K562 (cell line): ENCODE measurements at places on chromosomes 2 and 18.

- no peak overlapping the region for H3K27ac ChIP-seq
- no peak overlapping the region for H3K4me3 ChIP-seq
- DNase-seq: no peak
- no peaks in the 10 kb centered on the region for H3K27me3 ChIP-seq
Measured at GRCh38 chr2:21195326-21195725, 71.6 kb downstream of the TDRD15 start.

DNA sequence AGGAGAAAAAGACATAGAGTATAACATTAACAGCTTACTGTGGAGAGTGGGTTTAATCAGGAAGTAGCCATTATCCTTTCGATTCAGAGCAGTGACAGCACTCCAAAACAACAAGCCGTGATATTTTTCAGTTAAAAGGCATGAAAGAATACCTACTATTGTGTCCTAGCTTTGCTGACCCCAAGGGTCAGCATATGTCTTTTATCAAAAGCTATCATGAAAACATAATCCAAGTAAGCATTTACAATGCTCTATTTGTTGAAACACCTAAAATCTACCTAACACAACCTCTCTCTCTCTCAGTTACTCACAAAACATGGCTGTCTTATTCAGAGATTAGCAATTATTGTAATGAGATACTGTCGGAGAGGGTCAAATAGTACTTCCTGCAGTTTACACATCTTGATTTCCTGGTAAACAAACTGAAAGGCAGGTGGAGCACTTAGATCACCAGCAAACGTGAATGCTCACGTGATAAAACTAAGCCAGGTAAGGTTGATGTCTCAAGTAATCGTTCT lies 100.0 kb downstream of the BAZ2B start:
- DNase-seq: peak; percentile 26
- peak overlapping the region; percentile 20 for H3K4me3 ChIP-seq
- no peaks in the 10 kb centered on the region for H3K27me3 ChIP-seq
- H3K27ac ChIP-seq: peak overlapping the region; percentile 76

- no peak for DNase-seq
- H3K36me3 ChIP-seq: no peaks in the 10 kb centered on the region
- H3K27me3 ChIP-seq: no peaks in the 10 kb centered on the region
- no peak overlapping the region for H3K27ac ChIP-seq
- H3K4me1 ChIP-seq: no peaks in the 10 kb centered on the region
Measured at GRCh38 chr18:76233876-76234675, 261.0 kb downstream of the ZNF516 start.

DNA sequence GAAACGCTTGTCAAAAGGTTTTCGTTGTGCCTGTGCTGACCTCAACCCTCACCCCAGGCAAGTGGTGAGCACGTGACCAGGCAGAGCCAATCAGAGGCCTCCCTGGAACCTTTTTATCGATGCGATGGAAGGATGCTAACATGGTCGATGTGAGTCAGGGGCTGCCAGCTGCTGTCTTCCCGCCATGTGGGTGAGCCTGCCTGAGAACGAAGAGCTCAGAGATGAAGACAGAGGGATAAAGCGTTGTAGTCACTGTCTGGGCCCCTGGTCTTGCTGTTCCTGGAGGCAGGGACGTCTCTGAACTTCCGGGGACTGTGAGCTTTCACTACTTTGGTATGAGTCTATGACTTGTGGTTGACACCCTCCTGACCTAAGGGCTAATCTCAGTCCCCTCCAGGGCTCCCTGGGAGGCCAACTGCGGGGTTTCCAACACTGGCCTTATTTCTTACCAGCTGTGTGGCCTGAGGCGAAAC lies 18.6 kb downstream of the DNMT3A start:
- H3K36me3 ChIP-seq: no peaks in the 10 kb centered on the region
- no peaks in the 10 kb centered on the region; the same call in 1 of the 2 replicates for H3K4me1 ChIP-seq
- peaks cover 24% of the 10 kb centered on the region for H3K27me3 ChIP-seq
- H3K4me3 ChIP-seq: no peak overlapping the region

DNA sequence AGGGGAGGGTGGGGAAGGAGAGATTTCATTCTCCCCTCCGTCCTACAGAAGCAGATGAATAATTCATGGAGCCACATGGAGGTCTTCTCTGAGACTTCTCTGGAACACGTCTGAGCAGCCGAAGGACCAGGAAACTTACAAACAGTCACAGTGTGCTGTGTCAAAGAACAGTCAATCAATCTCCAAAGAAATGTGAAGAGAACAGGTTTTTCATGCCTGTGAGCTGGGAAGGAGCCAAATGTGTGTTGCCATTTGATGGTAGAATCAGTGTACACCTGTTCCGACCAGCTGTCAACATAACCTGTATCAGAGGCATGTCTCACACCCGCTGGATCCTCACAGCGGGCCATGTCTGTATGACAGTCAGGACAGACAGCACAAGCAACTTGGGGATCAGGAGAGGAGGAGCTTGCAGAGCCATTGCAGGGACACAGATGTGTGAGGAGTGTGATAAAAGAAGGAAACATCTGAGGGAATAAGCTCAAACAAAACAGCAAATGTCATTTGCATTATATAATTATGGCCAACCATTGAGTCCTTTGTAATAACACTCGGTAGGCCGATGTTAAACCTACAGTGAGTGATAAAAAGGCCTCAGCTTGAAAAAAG lies 298.5 kb downstream of the EN1 start:
- H3K4me1 ChIP-seq: no peaks in the 10 kb centered on the region
- no peaks in the 10 kb centered on the region for H3K36me3 ChIP-seq
- no peak for DNase-seq
- no peak overlapping the region for H3K27ac ChIP-seq

- DNase-seq: no peak
- H3K4me1 ChIP-seq: no peaks in the 10 kb centered on the region
- H3K27ac ChIP-seq: no peak overlapping the region
- no peak overlapping the region for H3K4me3 ChIP-seq
Measured at GRCh38 chr2:209556354-209556961, 132.6 kb downstream of the MAP2 start.

DNA sequence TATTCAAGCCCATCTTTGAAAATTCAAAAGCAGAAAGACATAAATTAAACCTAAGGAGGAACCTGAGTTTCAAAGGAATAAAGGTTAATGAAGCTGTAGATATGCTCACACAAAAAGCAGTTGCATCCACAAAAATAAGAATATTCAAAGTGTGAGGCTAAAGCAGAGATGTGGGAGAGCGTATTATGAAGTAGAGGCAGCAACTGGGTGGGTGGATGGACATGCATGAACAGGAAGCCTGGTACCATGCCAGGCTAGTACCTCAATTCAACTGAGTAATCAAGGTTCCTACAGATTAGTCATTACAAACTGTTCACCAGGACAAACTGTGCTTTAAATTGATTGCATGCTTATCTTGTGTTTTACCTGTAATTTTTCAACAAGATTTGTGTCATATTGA lies 330.0 kb upstream of the PKDCC start:
- no peaks in the 10 kb centered on the region; the same call in 2 of the 3 replicates for H3K4me1 ChIP-seq
- H3K36me3 ChIP-seq: no peaks in the 10 kb centered on the region
- no peak overlapping the region for H3K4me3 ChIP-seq
- no peak for DNase-seq
- no peaks in the 10 kb centered on the region for H3K27me3 ChIP-seq

DNA sequence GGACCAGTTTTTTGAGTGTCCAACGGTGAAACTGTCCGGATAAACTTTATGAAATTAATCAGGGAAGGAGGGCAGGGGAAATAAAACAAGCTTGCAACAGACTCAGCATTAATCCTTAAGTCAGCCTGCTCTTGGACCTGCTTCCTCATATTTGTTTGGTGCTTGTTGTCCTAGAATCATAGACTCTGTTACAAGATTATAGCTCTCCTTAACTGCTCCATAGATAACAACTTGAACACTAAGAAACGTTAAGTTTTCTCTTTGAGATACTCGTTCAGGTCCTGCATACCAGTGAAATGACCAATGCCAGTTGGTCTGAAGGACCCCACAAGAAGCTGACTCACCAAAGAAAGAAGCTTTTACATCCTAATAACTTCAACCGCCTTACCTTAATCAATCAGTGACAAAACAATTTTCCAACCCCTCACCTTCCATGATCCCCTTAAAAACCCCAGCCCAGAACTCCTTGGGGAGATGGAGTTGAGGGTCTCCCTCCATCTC lies 493.2 kb downstream of the PID1 start:
- no peak for DNase-seq
- no peak overlapping the region for H3K27ac ChIP-seq
- no peaks in the 10 kb centered on the region for H3K36me3 ChIP-seq
- no peaks in the 10 kb centered on the region for H3K4me1 ChIP-seq

DNA sequence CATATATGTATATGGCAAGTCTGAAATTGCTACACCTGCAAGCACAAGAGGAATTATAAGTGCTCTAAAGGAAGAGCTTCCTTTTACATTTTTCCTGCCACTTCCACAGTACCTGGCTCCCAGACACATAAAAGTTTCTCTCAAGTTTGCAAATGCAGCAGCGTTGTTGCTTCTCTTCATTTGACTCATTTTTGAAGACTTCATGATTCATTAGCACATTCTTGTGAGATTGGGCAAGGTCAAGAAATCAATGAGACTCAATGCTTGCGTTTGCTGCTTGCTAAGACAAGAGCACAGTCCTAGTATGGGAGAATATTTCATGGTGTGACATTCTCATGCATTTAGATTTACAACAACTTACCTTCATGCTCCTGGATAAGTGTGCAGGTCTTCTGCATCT lies 42.6 kb upstream of the PDCL3 start:
- H3K36me3 ChIP-seq: no peaks in the 10 kb centered on the region
- no peaks in the 10 kb centered on the region; the same call in 1 of the 2 replicates for H3K4me1 ChIP-seq
- H3K4me3 ChIP-seq: no peak overlapping the region
- 0 out of 2 replicates have a peak, but pooled peaks cover 4% of the 10 kb centered on the region for H3K27me3 ChIP-seq

GRCh38 chr2:21042958-21043743 lies 722 bp downstream of the APOB start:
- no peak overlapping the region for H3K4me3 ChIP-seq
- peaks cover 2% of the 10 kb centered on the region; the same call in 2 of the 3 replicates for H3K27me3 ChIP-seq
- no peak overlapping the region for H3K27ac ChIP-seq
- no peaks in the 10 kb centered on the region for H3K4me1 ChIP-seq
- peak; percentile 66 for DNase-seq

DNA sequence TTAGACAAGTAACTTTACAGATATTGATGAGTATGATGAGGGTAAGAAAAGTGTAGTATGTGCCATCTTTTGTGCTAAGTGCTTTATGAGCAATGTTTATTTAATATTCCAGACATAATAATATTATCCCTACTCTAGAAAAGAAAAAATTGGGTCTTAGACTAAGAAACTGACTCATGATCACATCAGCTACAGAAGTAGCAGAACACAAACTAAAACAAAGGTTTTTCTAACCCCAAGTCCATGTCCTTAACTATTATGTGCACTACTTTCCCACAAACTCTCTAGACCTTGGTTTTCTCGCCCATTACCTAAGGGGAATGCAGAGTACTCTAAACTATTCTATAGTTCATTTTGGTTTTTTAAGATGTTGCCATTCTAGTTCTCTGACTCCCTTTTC lies 64.5 kb downstream of the BAZ2B start:
- H3K4me3 ChIP-seq: no peak overlapping the region
- no peak overlapping the region for H3K27ac ChIP-seq
- DNase-seq: no peak
- no peaks in the 10 kb centered on the region for H3K27me3 ChIP-seq

DNA sequence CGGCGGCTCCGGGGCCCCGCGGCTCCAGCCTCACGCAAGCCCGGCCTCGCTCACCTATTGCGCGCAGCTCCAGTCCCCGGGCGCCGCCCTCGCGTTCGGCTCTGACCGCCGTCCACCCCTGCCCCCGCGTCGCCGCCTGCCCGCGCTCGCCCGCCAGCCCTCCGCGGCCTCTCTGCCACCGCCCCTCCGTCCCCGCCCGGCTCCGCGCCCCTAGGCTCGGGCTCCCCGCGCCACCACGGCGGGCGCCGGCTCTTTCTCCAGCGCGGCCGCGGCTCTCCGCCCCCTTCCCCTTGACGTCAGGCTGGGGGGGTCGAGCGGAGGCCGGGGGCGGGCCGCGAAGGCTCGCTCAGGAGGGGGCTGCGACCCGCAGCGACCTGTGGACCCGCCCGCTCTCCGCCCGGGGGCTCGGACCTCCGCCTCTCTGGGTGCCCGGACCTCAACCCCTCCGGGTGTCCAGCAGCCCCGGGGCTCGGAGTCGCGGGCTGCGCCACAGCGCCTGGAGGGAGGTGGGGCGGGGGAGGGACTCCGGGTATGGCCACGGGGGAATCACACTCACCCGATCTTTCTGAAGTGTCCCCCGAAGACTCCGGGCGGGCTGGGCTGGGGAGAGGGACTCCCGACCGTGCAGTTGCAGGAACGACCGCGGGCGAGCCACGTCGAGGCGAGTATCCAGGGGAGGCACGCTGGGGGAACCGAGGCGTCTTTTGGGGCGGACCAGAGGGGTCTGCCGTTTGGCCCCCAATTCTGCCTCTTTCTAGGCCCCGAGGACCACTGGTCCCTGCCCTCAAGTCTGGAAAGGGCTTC lies at the start of gene SEMA4C:
TSS of gene SEMA4C (minus strand) at position 259 of the 804 bp plus-strand sequence. CDS start 2,194 bp downstream, outside the sequence.
- peaks cover 40% of the 10 kb centered on the region for H3K4me1 ChIP-seq
- H3K27ac ChIP-seq: peak within 1 kb of the TSS; percentile 95
- H3K4me3 ChIP-seq: peak within 1 kb of the TSS; percentile 97
- peaks cover 36% of the 10 kb centered on the region for H3K36me3 ChIP-seq
- no peaks in the 10 kb centered on the region for H3K27me3 ChIP-seq
- peak; percentile 81 for DNase-seq

DNA sequence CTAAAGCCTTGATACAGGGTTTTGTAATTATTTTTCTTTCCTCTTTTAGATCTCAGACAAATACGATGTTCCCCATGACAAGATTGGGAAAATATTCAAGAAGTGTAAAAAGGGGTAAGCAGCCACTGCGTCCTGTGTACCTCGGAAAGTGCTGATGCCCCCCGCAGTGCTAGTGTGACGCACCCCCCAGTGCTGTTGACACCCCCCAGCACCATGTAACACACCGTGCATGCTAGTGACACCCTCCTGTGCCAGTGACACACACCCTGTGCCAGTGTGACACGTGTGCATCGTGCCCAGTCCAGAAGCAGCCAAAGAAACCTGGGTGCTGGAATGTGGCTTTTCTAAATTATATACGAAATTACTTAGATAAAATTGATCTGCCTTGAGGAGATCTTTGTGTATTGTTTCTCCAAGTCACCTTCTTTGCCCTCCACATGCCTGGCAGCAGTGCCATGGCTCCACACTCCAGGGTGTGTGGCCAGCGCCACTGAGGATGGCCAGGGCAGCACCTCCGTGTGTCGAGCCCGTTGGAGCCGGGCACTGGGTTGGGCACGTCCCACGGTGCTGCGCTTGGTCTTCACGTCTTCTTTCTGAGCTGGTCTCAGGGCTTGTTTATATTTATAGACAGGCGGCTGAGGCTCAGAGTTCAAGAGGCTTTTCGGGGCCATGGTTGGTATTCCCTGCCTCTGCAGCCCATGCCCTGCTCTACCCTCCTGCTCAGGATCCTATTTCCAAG lies 44.3 kb upstream of the KLF11 start:
- H3K27ac ChIP-seq: no peak overlapping the region
- no peaks in the 10 kb centered on the region for H3K4me1 ChIP-seq
- no peaks in the 10 kb centered on the region for H3K27me3 ChIP-seq
- no peak for DNase-seq
- H3K36me3 ChIP-seq: no peaks in the 10 kb centered on the region
- no peak overlapping the region for H3K4me3 ChIP-seq
